ENCODE measurements at places on chromosomes 3 and 15.

- DNase-seq = no peak
Observed at GRCh38 chr3:58092521-58092920, 84.3 kb downstream of the FLNB start.

DNA sequence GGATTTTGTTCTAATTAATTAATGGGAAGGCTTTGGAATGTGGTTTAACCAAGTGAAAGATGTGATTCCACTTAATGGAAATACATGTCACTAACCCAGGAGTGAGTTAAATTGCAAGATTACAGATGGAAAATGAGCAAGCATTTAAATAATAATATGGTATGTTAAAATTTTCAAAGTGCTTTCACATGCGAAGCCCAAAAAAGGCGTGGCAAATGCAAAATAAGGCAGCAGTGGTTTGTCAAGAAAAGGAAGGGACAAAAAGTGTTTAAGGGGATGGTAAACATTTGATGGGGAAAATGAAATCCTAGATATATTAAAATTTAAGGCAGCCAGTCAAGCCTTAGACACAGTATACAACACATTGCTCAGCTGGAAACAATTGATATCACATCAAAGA lies 2.9 kb downstream of the TICRR start:
- DNase-seq = no peak

- no peak for DNase-seq
Observed at GRCh38 chr3:43612419-43612818, 9.4 kb downstream of the ANO10 start.

DNA sequence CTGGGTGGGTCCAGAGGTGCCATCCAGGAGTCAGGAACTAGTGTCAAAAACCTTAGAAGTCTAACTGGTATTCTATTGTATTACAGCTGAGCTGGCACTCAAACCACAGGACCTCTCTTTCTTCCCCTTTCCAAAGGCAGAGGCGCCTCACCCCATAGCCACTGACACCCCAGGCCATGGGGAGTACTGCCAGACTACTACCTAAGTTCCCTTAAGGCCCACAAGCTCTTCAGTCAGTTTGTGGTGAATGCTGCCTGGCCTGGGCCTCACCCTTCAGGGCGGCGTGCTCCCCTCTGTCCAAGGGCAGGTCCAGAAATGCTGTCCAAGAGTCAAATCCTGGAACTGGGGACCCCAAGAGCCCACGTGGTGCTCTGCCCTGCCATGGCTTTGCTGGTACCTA lies 43.0 kb upstream of the FGF7 start:
- no peak for DNase-seq

- DNase-seq = no peak
Observed at GRCh38 chr3:29514912-29515311, 234.0 kb downstream of the RBMS3 start.

DNA sequence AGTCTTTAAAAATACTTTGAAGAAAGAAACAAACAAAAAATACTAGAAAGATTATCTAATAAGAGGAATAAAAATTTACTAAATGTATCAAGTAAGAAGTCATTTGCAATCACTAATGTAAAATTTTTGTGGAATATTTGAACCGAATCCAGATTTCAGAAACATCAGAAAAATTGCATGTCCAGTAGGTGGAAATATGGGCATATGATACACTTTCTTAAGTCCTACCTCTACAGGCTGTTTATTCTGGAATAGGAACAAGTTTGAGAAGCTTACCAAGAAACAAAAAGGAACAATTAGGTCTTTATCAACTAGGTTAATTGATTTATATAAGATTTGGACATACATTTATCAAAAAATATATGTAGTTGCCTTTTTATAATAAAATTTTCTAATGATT lies 292.9 kb upstream of the ROBO1 start:
- no peak for DNase-seq

GRCh38 chr15:99681990-99682389 lies 51.2 kb downstream of the LYSMD4 start:
- no peak for DNase-seq

DNA sequence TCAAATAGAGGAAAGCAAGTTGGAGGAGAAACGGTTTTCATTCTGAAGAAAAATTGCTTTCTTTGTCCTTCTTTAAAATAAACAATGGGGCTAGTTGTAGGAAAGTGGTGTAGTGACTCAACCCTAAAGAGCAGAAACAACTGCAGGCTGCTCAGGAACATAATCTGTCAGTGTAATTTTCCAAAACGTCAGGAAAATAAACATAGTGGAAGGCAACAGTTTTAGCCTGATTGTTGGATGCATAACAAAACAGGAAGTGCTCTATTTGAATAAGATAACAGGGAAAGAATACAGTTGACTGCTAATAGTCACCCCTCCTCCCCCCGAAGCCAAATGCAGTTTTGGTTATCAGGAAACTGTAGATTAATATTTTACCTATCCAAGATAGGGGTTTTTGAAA lies 167.6 kb downstream of the ECT2 start:
- DNase-seq = no peak

DNA sequence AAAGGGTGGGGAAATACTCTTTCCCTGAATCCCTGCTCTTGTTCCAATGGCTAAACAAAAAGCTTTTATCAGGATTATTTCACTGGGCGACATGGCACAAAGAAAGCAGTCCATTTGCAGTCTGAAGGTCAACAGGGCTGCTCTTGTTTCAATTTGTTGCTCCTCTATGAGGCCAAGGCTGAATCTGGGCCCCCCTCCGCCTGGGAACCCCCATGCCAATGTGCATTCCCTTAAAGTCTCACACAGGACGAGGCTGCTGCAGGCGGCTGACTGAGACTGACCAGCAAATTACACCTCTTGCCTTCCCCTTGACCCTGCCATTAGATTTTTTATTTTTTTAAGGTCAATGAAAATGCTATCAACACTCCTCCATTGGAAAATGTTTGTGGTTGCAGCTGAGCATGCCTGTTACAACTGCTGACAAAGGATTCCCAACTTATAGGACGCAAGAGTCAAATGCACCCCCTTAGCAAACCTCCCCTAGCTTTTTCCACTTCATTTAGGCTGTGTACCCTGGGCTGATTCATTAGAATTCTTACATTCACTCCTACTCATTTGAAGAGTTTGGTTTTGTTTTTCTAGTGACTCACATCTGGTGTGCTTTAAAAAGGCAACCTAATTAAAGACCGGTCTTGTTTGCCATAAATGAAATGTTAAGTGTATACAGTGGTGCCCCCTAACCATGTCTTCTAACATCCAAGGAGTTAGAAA lies 60.8 kb upstream of the ARHGEF3 start:
- DNase-seq = peak; percentile 69

GRCh38 chr15:101491734-101492640 lies 2.5 kb upstream of the PCSK6 start:
- DNase-seq = no peak

Data from anterior cingulate cortex (tissue), 58 donors.